Stimulated activated CD4-positive, alpha-beta T cell treated with anti-CD3 and anti-CD28 coated beads, Interleukin-1b, Interleukin-23, amount 100 ng/mL, for 4 hours (primary cell): ENCODE measurements at places on chromosomes 12 and 14.

- DNase-seq = no peak
Measured at GRCh38 chr14:94884616-94885230, 114.8 kb upstream of the GSC start.

DNA sequence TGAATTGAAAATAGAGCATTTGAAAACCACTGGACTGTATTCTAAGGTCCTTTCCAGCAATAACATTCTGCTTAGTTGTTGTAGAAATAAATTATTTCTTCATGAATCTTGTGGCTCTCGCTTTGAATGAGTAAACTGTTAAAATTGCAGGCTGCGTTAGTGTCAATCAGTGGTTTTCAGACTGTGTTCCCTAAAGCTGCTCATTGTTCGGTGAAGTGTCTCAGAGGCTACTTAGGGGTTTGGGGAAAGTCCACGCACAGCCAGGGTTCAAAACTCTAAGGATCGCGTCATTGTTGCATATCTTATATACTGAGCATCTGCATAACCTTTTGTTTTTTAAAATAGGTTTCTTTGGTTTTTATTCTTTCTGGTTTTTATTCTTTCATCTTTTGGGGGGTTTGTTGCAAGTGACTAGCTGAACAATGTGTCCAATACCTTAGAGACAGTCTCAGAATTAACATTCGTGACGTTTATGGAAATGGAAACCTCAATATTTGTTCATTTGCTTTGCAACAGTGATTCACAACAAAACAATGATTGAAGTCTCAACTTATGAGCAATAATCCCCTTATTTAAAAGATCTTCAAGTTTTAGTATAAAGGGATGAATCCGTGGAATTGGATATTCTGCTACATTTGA lies 108.1 kb downstream of the TTLL5 start:
- DNase-seq = no peak

- DNase-seq = no peak
Measured at GRCh38 chr12:45789025-45789424, 59.5 kb downstream of the ARID2 start.

DNA sequence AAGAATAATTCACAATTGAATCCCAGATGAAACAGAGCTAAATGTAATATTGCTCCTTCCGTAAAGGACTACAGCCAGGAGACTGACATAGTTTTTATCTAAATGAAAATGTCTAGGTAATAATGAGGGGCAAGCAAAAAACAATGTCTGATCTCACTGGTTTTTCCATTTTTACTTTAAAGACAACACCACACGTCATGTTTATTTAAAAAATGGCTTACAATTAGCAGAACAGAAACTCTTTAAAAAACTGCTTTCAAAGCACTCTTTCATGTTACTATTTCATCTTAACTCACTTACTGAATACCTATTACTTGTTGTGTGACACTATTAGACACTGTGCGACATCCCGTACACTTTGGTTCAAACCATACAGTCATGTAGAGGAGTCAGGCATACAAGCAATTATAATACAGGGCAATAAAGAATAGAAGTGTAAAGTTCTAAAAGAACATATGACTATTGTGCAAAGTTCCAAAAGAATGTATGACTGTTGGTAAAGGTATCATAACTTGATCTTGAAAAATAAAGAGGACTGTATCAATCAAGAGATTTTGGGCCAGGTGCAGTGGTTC lies 9.1 kb downstream of the BTBD7 start:
- no peak for DNase-seq

- no peak for DNase-seq
Measured at GRCh38 chr12:49021292-49021915, 2.8 kb upstream of the PRKAG1 start.

GRCh38 chr12:56205445-56205844 lies 16.2 kb upstream of the SMARCC2 start:
- no peak for DNase-seq
